ENCODE measurements at places on chromosomes 3 and 15.

- peak; percentile 43 for DNase-seq
These were observed 40.5 kb downstream of the SH3BP5 start for GRCh38 chr3:15291589-15292541.

DNA sequence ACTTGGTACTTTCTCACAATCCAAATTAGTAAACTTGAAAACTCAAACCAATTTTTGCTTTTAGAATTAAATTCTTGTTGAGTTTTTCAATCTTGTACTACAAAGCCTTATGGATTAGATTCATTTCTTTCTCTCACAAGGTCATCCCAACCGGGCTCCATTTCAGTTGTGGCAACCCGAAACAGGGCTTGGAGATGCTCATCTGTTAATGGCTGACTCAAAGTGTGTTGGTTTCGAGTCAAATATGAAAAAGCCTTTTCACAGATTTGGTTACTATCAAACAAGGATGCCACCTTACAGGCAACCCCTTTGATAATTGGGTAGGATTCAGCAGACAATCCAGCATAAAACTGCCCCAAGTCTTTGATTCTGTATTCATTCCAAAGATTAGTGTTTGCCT is 1.8 kb downstream of the EPM2AIP1 start:
- DNase-seq, result no peak

DNA sequence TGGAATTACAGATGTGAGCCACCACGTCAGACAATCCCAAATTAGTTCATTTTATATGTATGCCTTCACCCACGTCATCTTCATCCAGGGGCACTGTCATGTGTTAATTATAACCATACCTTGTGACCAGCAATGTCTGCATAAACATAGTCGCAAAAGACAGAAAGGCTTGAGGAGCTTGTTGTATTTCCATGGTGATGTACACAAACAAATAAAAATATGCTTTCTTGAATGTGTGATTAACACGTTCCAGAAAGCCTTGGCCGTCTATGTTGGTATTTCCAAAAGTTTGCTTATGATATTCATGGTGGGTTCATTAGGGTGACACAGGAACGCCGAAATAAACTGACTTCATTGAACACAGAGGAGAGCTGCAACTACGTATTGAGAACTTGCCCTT is 524.7 kb upstream of the ZNF717 start:
- DNase-seq, result no peak

DNA sequence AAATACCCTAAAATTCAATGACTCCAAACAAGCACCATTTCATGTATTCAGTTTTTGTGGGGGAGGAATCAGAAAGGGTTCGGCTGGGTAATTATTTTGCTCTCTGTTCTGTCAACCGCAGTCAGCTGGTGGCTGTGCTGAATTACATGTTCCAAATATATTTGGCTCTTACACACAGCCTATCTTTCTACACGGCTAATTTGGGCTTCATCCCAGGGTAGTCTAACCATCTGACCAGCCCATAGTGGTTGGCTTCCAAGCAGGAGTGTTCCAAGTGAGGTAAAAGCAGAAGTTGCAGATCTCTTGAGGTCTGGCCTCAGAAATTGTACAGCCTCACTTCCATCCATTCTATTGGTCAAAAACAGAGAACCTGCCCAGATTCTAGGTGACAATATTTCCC is 760.8 kb upstream of the SEMA6D start:
- DNase-seq, result no peak

DNA sequence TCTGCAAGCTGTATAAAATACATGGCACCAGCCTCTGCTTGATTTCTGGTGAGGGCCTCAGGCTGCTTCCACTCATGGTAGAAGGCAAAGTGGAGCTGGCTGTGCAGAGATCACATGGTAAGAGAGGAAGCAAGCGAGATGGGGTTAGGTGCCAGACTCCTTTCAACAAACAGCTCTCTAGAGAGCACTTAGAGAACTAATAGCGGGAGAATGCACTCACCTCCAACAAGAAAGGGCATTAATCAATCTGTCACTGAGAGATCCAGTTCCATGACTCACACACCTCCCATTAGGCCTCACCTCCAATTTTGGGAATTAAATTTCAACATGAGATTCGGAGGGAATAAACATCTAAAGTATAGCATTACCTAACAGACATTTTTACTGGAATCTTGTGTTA is 644.1 kb upstream of the ARRDC4 start:
- DNase-seq, result no peak

GRCh38 chr3:197019021-197019420 is 10.6 kb downstream of the MELTF start:
- no peak for DNase-seq

GRCh38 chr15:90683371-90683770 is 33.8 kb upstream of the BLM start:
- DNase-seq, result no peak

GRCh38 chr3:60633644-60634043 is 617.6 kb downstream of the FHIT start:
- no peak for DNase-seq

DNA sequence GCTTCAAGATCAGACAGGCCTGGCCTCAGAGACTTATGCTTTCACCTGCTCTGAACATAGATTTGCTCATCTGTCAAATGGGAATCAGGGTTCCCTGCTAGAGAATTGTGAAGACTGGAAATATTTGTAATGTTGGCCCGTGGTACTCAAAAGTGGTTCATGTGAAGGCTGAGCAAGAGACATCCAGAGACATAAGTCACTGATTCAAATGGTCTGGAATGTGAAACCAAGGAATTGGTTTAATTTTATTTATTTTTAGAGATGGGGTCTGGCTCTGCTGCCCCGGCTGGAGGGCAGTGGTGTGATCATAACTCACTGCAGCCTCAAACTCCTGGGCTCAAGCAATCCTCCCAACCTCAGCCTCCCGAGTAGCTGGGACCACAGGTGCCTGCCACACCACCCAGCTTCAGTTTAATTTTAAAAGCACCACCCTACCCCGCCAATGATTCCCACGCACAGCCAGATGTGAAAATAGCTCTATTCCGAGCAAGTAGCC is 60.1 kb downstream of the DAPK2 start:
- no peak for DNase-seq

GRCh38 chr3:53682807-53683206 is 163.4 kb downstream of the CHDH start:
- DNase-seq, result no peak

DNA sequence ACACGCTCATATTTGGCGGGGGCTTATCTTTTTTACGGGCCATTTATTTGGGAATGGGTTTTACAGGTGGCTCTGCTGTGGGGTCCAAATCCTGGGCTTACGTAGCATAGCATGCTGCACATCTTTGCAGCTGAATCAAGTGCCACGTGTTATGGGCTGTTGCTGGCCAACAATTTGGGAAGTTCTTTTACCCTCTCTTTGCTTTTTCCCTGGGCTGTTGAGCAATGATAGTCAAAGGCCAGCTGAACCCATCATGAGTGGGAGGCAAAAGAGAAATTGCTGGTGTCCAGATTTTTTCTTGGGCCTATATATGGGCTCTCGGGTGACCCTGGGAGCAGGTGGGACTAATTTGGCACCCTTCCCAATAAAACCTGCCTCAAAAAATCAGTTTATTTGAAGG is 209.3 kb upstream of the SATB1 start:
- DNase-seq, result no peak

DNA sequence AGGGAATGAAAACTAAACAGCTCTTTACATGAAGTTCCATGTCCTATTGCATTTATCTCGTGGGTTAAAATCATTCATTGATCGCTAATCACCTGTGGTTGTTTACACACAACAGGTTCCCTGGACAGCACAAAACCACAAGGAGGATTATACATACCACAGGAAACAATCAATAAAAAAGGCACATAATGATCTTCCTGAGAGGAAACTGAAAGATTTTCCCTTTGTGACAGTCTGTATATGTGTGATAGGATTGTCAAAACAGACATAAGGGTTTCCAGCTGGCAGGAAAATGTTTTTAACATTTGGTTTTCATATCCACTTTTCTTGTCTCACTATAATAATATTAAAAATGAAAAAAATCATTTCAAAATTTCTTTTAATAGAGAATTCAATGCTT is 541.8 kb downstream of the NLGN1 start:
- DNase-seq, result no peak

- no peak for DNase-seq
These were observed 465.5 kb downstream of the SI start for GRCh38 chr3:164612751-164613150.

GRCh38 chr3:127624063-127624462 is 4.9 kb upstream of the PODXL2 start:
- DNase-seq, result no peak

DNA sequence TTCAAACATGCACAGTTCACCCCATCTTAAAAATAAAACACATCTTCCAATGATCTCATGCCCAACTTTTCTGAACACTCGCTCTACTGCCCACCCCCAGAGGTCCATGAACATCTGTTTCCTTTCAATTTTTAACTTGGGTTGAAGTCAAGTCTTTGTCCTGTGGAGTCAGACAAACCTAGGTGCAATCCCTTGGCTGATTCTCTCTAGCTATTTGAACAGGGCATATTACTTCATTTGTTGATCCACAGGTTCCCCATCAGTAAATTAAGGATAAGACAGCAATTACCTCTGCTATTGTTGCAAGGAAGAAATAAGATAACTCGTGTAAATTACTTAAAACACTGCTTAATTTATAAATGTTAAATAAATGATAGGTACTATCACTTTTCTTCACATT is 180.1 kb downstream of the CNTN3 start:
- DNase-seq, result no peak

- DNase-seq, result no peak
These were observed 411.0 kb upstream of the TGFBR2 start for GRCh38 chr3:30195352-30195751.

DNA sequence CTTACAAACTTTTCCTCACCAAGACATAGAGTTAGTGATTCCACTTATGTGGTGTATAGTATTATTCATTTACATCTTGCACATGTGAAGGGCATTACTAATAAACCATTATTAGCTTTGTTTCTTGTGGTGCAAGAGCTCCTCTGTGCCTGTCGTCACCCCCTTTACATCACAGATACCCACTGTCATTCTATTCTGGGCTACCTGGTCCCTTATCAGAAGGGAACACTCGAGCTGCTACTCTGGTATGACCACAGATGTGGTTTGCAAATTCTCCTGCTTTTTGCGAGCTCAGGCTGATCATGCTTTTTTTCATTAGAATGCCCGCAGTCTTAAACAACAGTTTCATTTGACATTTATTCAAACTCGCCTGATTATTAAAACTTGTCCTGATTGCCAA is 13.9 kb upstream of the SENP2 start:
- DNase-seq, result no peak

DNA sequence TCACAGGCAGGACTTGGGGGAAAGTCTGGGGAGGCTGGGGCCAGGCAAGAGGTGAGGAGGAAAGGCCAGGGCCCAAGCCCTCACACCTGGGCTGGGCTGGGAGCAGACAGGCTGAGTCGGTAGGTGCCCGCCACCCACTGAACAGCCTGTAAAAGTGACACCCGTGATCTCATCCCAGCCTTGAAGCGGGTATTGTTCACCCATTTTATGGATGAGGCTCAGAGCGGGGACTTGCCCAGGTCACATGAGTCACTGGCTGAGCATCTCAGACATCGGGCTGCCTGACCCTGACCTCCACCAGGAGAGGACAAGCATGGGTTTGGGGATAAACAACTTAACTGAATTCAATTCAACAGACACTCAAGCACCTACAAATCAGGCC is 52.0 kb upstream of the CTSH start:
- no peak for DNase-seq

GRCh38 chr15:51314391-51315337 is 23.7 kb downstream of the CYP19A1 start:
- no peak for DNase-seq

GRCh38 chr3:9064850-9065249 is 101.6 kb upstream of the RAD18 start:
- no peak for DNase-seq

DNA sequence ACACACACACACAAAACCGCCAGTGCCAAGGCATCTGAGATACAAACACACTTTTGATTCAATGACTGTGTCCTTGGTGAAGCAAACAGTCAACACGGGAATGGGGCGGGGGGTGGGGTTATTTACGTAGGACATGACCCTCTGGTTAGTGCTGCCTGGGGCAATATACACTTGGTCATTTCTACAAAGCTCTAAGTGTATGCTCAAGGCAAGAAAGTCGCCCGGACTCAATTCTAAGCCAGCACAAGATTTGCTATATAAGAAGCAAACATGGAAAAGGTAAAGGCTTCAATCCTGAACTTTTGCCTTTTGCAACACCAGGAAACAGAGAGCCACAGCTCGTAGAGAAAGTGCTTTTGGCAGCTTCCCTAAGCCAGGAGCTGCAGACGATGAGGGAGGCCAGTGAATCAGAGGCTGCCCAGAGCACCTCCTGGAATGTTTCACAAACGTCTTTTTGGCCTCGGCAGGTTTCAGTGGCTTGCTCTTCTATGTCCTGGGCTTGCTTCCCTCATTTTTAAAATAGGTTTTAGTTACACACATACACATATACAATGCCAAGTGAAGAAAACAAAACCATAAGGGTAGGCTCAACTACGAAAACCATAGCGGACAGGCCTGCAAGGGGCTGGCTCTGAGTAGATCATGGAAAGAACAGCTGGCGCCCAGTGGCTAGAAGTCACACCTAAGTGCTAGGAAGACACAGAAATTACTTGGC is 73.6 kb downstream of the TM4SF4 start:
- no peak for DNase-seq

- DNase-seq, result no peak
These were observed 608.4 kb downstream of the CADM2 start for GRCh38 chr3:85567071-85567676.

- no peak for DNase-seq
These were observed 197.4 kb downstream of the KLHL25 start for GRCh38 chr15:85597155-85597815.

DNA sequence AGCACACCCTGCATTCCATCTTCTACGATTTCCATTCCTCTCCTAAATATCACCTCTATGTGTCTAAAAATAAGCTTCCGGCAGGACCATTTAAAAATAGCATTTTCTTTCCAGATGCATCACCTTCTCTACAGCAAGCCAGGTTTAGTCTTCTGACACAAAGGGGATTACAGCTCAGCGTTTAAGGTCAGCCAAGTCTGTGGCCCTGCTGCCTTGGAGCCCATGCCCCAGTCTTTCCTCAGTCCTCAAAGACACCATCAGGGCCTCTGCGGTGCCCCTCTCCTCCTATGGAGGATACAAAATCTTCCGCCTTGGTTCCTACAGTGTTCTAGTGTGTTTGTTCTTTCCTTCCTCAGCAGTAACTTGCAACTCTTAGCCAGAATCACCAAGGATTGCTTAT is 3.8 kb downstream of the SELENOS start:
- DNase-seq, result no peak

DNA sequence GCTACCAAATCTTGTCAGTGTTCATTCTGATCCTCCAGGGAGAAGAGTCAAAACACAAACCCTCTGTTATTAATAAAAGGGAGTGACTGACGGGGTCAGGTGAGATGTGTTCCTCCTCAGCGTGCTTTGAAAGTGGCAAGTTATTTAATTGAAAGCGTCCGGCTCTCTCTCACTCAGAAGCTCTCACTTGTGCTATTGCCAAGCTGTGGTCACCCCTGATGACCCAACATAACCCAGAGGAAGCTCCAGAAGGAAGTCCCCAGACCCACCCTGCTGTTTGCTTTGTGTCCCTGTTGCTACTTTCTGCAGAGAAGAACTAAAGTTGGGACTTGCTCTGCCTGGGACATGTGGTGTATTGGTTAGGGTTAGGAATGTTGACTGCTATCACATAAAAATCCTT is 235.6 kb downstream of the EDEM1 start:
- no peak for DNase-seq

Measured in GM18507 (cell line).